ENCODE measurements at places on chromosomes 2 and 18.

DNA sequence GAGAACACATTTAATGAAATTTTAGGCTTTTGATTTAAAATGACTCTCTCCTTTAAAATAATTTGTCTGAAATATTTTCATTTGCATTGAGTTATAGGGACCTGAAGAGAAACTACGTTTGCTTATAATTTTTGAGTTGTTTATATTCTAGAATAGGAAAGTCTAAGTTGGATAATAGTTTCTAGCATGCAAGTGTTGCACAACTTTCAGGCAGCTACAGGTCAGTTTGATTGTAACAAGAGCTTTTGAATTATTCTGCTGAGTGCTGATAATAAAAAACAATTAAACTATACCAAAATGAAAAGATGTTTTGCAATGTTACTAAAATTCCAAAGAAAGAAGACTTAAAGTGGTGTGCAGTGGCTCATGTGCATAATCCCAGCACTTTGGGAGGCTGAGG lies 71.0 kb downstream of the PDE1A start:
- DNase-seq = no peak

DNA sequence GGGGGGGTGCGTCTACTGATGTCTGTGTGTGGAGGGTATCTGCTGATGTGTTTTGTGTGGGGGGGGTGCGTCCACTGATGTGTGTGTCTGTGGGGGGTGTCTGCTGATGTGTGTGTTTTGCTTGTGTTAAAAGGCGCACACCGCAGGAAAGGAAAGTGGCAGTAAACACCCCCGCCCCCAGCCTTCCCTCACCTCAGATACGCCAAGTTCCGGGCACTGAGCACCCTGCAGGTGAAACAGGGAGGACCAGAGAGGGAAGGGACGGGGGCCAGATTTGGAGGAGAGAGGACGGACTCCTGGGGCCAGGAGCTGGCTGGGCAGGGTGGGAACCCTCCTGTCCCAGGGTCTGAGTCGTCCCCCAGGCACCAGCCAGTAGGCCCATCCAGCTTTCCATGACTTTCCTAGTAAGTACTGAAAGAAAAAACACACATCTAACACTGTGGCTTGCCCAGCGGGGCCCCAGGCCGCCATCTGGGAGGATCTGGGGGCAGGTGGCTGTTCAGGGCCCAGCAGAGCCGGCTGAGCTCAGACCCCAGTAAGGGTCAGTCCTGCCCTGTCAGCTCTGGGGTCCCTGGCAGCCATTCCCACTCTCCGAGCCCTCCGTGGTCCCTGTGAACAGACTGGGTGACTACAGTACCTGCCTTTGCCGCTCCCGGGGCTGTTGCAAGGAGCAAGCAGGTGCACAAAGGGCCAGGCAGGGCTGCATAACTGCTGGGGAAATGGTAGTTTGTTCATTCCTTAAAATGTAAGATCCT lies 126.9 kb downstream of the NFATC1 start:
- no peak for DNase-seq

- DNase-seq = no peak
Observed at GRCh38 chr18:22505141-22505591, 87.5 kb upstream of the CTAGE1 start.

- DNase-seq = no peak
Observed at GRCh38 chr2:177405029-177405692, 12.6 kb downstream of the AGPS start.

DNA sequence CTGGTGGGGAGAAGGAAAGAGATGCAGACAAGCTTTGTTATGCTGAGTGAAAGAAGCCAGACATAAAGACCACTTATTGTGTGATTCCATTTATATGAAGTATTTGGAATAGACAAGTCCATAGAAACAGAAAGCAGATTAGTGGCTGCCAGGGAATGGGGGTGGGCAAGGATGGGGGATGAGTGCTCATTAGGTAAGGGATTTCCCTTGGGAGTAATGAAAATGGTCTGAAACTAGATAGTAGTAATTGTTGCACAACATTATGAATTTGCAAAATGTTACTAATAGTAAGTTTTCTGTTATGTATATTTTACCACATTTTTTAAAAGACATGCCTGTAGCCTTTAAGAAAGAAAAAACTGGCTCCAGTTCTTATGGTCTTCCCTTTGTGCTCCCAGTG lies 154.9 kb downstream of the LNPK start:
- DNase-seq = no peak

- DNase-seq = no peak
Observed at GRCh38 chr2:644871-645270, 32.3 kb downstream of the TMEM18 start.

DNA sequence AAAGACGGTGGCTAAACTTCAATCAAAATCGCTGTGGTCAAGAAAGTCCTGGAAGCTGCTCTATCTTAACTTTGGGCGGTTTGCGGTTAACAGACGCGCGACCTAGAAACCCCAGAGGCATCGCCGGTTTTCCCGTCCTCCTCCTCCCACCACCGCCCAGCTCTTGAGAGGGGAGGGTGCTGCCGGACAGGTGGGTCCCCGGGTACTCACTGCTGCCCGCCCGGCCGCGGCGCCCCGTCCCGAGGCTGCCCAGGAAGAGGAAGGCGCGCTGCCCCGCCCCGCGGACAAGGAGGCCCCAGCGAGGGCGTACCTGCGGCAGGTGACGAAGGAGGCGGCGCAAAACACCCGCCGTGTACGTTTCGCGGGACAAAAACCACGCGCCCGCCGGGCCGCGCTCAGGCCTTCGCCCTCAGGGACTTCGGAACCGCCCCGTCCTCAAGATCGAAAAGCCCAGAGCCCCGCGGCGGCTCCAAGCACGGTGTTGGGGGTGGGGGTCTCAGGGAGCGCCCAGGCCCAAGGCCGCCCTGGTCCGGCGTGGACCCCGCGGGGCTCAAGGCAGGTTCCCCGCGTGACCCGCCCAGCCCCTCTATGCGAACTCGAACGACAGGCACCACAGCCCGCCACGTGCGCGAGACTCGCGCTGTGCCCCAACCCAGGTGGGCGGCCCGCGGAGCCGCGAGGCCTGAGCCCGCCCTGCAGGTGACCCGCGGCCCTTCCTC lies at the start of gene SH3YL1:
Gene SH3YL1, minus strand, starts transcription at position 259 of the 719 bp plus-strand sequence. Its CDS starts 48 bp downstream, at position 211.
- DNase-seq = peak; percentile 21

GRCh38 chr2:200624658-200625057 lies 38.8 kb downstream of the AOX1 start:
- DNase-seq = no peak

DNA sequence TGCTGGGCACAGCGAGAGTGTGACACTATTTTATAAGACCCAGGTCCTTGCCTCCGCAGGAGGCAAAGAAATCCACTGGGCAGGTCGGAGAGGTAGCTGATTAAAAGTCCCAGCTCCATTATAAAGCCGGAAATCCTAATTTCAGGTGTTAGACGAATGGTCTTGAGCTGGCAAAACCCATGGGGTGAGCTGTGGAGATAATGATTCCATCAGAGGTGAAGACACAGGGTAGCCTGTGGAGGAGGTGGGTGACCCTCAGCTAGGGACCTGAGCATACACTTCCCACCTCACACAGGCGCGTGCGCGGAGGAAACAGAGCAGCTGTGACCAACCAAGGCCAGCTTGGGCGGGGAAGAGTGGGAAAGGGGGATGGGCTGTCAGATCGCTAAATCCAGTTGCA lies 201.7 kb upstream of the CXCR4 start:
- DNase-seq = no peak

- DNase-seq = no peak
Observed at GRCh38 chr2:32235315-32235714, 29.4 kb downstream of the NLRC4 start.

DNA sequence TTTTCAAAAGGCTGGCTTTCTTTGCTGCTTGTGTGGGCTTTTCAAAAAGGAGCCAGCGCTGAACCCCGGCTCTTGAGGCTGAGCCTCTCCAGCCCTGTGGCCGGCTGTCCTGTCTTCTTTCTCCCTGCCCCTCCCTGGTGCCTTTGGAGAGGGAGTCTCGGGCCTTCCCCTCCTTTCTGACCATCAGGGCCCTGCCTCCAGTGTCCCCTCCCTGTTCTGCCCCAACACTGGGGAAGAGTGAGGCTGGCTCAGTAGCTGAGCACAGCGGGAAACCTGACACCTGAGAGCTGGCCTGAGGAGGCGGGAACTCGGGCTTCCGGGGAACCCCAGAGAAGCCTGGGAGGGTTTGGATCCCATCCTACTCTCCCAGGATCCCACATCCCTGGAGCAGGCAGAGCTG lies 232.1 kb downstream of the LOXHD1 start:
- no peak for DNase-seq

DNA sequence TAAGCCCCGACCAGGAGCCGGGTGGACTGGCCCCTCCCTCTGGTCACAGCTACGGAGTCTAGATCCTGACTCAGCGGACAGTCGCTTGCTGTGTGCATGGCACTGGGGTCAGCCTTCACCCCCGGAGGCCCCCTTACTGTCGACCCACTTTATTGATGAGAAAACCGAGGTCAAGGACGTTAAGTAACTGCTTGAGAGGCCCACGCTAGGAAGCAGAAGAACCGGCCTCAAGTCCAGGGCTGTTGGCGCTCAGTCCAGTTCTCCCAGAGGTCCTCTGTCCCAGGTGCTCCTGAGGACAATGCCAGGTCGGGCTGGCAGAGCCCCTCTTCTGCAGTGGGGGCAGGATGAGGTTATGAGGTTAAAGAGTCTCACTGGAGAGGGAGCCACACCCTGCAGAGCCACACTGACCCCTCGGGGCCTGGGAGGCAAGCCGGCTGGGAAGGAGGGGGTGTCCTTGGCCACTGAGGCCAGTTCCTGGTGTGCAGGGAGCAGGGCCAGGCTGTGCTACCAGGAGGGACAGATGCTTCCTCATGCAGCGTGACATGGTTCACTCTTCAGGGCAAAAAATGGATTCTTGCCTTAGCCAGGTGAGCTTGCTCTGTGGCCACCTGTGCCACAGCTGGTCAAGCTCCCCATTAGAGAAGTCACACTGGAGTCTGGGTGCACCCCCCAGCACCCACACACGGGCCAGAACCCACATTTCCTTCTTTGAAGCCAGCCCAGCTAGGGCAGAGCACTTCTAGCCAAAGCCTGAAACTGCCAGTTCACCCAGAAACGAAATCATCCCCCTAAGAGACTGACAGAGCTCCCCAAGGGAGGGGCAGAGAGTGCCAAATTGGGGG lies 47.3 kb upstream of the HPCAL1 start:
- no peak for DNase-seq

- no peak for DNase-seq
Observed at GRCh38 chr2:72238311-72238710, 90.6 kb upstream of the CYP26B1 start.

DNA sequence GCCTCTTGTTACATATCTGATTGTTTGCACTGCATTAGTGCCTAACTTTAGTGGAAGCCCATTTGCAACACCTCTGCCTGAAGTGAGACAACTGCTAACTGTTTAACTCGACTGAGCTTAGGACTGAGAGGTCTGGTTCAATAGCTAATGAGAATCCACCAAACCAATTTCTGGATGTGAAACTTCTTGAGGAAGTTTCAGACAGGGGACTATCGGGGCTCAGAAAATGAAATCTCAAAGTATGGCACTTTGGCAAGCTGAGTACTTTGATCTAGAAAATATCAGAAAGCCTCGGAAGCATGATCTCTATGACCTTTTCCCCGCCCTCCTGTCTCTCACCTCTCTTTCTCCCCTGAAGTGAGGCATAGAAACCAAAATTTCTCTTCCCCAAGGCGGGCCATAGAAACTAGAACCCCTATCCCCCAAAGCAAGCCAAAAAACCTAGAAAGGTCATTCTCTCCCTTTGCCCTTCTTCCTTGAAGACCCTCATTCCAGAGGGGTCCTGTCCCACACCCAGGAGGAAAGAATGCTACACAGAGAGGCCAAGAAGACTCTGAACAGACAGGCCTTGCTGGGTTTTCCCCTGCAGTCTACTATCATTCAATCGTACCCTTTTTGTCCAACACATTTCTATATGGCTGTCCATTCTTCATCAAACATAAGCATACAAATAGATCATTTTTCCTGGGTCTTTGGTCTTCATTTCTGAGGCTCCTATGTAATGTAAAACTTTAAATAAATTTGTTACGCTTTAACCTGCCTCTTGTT lies 69.6 kb upstream of the CREB1 start:
- DNase-seq = no peak

GRCh38 chr2:200302940-200303727 lies 3.4 kb upstream of the SPATS2L start:
- DNase-seq = no peak

GRCh38 chr2:240362826-240363745 lies 72.4 kb upstream of the GPC1 start:
- no peak for DNase-seq

Measured in stimulated activated CD4-positive, alpha-beta T cell treated with anti-CD3 and anti-CD28 coated beads, TNF-alpha, amount 100 ng/mL, for 24 hours (primary cell).